ENCODE measurements at places on chromosomes 2 and 18.

DNA sequence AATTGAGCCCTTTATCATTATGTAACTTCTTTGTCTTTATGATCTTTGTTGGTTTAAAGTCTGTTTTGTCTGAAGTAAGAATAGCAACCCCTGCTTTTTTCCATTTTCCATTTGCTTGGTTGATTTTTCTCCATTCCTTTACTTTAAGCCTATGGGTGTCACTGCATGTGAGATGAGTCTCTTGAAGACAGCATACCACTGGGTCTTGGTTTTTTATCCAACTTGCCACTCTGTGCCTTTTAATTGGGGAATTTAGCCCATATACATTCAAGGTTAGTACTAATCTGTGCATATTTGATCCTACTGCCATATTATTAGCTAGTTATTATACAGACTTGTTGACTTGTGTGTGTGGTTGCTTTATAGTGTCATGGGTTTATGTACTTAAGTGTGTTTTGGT is 89.6 kb downstream of the NBEAL1 start:
- no peak for DNase-seq

DNA sequence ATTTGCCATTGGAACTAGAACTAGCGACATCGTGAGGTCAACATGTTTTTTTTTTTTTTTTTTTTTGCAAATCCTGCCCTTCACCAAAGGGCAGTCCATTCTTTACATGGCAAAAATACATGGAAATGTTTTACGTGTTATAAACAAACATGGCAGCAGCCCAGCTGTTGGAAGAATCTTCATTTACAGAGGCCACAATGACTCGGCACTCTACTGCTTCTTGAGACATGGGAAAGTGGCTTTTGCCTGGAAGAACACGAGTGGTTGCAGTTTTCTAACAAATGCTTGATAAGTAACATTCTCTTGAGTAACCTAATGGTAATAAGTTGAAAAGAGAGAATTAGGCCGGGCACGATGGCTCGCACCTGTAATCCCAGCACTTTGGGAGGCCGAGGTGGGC is 22.8 kb upstream of the POLR1B start:
- DNase-seq, result no peak

GRCh38 chr18:44743631-44744030 is 62.9 kb downstream of the SETBP1 start:
- no peak for DNase-seq

- DNase-seq, result no peak
Observed at GRCh38 chr18:54033052-54033451, 191.4 kb downstream of the MBD2 start.

- no peak for DNase-seq
Observed at GRCh38 chr2:129262934-129263333, 716.5 kb upstream of the RAB6C start.

GRCh38 chr2:101759162-101759561 is 61.7 kb downstream of the MAP4K4 start:
- DNase-seq, result no peak

DNA sequence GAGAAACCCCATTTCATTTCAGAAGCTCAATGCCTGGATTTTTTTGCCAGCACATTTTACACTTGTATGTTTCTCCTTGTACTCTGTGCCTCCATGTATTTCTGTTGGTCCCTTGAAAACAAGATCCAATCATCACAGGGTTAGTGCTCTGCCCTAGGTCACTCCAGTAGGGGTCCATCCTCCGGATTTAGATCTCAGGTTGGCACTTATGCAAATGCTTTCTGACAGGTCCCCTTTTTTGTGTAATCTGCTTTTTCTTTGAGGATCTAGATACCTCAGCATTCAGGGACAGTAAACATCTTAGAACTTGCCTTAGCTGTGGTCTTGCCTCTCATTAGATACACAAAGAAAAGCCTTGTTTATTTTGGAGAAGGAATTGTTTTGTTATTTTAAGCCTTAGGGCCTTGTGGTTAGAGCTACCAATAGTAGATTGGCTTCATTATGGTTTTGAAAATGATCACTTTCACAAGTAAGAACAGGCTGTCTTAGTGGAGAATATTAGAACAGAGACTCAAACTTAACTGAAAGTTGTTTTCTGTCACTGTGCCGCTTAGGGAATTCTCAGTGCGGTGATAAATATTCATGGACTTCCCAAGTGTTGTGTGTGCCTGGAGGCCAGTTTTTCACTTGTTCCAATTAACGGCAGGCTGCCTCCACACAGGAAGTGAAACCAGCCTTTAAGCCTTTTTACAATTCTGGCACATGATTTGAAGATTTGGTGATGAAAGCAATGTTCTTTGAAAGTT is 7.8 kb downstream of the MERTK start:
- DNase-seq, result no peak

DNA sequence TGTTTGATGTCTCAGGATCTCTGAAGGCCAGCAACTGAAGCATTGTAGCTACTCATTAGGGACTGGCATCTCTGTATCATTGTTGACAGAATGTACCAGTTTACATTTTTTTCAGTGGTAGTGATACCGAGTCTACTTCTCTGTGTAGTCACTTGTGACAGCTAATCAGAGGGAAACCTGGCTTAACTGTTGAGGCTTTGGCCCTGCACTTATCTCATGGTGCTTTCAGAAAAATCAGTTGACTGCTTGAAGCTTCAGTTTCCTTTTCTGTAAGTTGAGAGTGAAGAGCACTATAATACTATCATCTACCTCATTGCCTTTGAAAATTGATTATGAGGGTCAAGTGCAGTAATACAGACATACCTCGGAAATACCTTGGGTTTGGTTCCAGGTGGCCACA is 90.0 kb downstream of the COMMD1 start:
- no peak for DNase-seq

DNA sequence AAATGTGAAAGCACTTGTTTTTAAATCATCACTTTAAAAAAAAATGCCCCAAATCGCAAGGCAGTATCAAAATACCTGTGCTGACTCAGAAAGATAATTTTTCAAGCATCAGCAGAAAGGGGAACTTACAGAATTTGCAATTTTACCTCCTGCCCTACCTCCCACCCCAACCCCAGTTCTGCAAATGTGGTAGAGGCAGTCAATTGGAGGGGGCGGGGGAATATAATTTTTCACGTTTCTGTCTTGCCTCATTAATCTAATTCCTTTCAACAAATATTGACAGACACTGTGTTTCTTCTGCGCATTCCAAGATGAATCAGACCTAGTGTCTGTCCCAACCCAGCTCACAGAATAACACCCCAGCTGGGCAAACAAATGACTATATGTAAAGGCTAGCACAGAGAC is 76.8 kb downstream of the ALPK2 start:
- DNase-seq, result no peak

DNA sequence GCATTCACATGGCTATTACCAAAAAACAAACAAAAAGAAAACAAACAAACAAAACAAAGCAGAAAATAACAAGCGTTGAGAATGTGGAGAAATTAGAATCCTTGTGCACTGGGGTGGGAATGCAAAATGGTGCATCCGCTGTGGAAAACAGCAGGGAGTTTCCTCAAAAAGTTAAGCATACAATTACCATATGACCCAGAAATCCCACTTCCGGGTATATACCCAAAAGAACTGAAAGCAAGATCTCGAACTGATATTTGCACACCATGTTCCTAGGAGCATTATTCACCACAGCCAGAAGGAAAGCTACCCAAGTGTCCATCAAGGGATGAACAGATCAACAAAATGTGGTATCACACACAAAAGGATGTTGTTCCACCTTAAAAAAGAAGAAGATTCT is 17.9 kb upstream of the TEX51 start:
- no peak for DNase-seq

DNA sequence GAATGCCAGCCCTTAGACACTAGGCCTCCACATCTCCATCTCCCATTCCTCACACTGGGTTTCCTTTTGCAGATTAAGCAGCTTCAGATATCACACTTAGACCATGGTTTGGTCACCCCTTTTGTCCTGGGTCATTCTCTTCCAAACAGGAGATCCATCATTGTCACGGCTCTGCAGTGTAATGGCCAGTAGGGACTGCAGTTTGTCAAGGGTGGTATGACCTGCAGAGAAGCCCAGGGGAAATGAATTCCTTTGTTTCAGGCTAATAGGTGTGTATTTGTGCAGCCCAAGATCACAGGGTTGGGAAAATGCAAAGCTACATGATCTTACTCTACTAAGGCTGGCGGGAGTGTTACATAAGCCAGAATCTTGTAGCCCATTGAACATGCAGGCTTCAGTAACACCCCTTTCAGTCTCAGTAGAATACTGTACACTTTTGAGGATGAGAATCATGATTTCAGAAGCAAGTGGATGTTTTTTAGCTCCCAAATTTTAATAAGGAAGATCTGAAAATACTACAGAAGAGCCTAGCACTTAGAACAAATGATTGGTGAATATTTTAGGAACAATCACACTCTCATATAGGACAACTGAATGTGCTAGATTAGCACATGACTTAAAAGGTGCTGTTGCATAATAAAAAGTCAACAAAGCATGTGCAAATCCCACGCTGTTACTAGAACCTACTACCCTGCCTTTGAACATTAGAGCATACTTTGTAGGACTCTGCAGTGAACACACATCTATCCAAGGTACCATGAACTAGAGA is 24.0 kb upstream of the LPIN1 start:
- no peak for DNase-seq

DNA sequence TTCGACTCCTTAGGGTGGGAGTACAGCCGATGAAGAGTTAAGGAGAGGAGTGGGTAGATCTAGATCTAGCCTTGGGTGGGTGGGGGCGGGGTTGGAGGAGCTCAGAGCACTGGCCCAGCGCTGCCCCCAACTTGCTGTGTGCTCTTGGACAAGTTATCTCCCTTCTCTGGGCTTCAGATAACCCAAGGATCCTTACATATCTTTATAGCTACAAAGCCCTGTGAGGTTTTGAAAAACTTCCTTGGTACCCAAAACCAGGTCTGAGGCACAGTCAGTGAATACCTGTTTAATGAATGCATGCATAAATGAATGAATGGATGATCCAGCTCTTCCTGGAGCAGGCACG is 1.3 kb upstream of the ODC1 start:
- no peak for DNase-seq

DNA sequence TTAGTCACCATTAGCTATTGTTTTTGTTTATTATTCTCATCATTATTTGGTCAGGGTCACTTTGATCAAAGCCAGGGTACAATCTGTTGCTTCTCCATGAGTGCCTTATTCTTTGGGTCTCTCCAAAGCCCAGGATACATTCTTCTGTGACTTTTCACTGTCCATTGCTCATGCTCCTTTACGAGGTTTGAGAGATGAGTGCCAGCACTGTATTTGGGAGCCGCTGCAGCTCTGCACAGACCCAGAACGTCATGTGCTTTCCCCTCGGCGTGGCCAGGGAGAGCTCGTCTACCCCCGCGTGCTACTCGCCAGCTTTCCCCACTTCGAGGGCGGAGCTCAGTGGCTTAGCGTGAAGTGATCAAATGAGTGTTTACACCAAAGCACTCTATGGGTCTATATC is 123.7 kb downstream of the COL6A3 start:
- no peak for DNase-seq

DNA sequence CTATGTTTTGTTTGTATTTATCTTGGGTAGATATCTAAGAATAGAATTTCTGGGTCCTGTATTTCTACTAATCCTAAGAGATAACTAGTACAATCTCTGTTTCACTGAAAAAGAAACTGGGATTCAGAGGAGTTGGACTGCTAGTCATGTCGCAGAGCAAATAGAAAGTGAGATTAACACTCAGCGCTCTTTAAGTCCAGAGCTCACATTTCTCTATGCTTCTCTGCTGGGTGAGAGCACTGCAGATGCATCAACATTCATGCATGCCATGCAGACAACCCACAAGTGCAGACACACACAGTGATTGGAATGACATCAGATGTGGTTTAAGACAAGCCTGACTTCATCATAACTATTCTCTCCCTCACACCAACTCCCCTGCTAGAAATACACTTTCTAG is 563.8 kb downstream of the TDRD15 start:
- no peak for DNase-seq

- DNase-seq, result no peak
Observed at GRCh38 chr2:223889229-223889628, 51.8 kb upstream of the AP1S3 start.

DNA sequence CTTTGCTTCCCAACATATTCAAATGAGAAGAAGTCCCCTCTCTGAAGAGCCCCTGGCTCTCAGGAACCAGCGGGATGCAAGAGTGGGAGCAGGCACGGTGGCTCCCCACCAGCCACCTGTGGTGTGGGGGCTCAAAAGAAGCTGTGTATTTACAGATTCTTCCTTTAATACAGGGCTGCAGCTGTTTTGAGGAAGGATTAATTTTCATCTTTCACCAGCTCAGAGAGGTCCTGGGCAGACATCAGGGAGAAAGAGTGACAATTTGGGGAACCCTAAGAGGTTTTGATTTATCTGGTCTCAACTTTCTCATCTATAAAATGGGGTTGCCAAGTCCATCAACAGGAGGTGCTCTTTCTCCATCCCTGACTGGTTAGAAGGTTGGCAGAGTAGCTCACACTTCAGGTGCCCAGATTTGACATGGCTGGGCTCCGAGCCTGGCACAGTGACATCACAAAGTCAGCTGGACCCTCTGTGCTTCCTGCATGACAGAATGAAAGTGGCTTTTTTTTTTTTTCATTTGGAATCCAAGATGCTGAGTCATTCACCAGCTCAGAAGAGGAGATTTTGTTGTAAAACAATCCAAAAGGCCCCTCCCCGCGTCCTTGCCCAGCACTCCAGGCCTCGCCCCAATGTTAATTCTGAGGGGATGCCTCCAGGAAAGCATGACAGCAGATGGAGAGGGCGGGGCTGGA is 15.5 kb upstream of the SIX2 start:
- no peak for DNase-seq

GRCh38 chr18:10170375-10170774 is 256.6 kb downstream of the VAPA start:
- DNase-seq, result no peak

DNA sequence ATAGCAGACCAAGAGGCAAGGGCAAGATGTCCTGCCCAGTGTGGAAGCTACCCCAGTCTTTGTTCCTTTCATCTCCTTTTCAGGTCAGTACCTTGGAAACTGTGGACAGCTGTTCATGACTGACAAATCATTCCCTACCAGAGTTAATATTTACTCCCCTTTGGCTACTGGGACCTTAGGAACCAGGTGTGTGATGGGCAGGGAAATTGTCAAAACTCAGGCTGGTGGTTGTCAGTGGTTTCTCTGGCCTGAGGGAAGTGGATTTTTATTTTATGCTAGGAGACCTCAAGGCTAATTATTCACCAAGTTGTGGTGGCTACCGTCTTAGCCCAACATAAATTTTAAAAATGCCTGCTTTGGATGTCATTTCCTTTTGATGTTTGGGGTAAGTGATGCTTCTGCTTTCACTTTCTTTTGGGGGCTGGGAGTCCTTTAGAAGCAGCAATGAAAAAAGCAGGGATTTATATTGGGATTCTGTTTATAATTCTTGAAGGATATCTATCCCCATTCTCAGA is 119.3 kb downstream of the SETBP1 start:
- no peak for DNase-seq

Measured in activated CD8-positive, alpha-beta memory T cell treated with anti-CD3 and anti-CD28 coated beads for 1 hour (primary cell).